ENCODE measurements at places on chromosomes 11 and 22. TPM values are rescaled to one million over a fixed set of nuclear protein-coding genes. Genes with fewer than 3 reads are reported as not detected.

DNA sequence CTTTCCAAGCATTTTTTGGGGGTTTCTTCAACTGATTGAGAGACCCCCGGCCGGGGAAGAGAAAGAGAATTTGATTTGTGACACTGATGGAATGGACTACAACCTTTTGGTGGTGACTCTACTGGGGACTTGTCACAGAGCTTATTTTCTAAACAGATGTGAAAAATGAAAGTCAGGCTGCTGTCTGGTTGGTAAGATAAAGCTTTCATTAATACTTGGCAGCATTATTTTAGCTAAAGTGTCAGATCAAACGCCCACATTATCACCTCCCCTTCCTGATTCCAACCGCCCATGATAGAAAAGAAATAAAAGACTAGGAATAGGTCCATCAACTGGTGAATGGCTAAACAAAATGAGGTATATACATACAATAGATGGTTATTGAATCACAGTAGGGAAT, 45.6 kb upstream of the EHF start:
- no peak for DNase-seq

- DNase-seq, result no peak
These were observed 342 bp downstream of the EFCAB6 start for GRCh38 chr22:43811777-43812148.

DNA sequence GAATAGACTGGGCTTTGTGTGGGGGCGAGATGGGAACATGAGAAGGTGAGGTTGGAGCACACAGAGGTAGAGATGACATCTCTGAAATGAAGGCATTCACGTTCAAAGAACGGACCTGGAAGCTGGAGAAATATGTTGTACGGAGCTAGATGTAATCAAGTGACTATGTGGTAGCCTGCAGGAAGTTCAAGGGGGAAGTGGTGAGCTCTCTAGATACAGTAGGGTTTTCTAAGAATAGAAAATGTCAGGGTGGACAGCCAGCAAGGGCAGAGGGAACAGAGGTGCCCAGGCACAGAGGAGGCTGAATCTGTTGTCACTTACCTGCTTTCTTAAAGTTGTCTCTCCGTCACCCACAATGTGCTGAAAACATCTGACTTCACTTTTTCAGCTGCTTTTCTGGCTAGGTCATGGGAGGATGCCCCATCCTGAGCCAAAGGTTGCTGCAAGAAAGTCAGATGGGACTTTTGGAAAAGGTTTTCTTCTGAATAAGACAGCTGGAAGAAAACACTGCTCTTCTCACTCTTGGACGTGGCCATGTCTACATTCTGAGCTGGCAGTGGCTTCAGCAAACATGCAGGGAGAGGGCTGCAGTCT, 171.5 kb upstream of the B3GAT1 start:
- no peak for DNase-seq

DNA sequence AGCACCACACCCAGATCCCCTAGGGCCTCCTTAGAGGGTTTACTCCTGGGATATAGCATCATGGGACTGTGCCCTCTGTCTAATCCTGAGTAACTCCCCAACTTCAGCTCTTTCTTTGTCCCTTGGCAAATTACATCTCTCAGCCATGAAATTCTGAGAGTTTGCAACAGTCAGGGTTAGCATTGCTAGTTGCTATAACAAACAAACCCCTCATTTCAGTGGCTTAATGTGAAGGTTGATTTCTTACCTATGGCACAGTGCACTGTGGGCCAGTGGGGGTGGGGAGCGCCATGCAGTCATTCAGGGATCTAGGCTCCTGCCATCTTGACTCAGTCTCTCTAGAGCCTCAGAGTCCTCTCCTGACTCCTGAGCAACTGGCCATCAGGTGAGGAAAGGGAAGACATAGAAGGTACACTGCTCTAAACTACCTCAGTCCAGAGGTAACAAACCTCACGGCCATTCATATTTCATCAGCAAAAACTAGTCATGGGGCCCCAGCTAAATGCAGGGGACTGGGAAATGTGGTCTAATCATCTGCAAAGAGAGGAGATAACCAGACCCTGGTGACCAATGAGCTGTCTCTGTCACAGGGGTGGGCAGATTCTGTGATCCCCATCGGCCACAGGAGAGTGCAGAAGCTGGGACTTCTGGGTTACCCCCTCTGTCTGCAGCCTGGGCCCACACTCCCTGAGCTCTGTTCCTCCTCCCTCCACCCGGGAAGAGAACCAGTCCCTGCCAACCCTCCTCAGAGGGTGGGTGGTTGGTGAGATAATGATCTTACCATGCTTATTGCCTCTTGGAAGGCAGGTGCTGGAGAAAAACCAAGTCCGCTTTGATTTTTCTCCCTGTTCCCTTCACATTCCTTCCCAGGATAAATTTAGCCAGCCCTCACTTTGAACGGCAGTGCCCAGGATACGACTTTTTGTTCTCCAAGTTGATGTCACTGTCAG, 17.5 kb downstream of the PRG3 start:
- no peak for DNase-seq

- no peak for DNase-seq
These were observed 135.2 kb downstream of the MAML2 start for GRCh38 chr11:96207459-96208449.

DNA sequence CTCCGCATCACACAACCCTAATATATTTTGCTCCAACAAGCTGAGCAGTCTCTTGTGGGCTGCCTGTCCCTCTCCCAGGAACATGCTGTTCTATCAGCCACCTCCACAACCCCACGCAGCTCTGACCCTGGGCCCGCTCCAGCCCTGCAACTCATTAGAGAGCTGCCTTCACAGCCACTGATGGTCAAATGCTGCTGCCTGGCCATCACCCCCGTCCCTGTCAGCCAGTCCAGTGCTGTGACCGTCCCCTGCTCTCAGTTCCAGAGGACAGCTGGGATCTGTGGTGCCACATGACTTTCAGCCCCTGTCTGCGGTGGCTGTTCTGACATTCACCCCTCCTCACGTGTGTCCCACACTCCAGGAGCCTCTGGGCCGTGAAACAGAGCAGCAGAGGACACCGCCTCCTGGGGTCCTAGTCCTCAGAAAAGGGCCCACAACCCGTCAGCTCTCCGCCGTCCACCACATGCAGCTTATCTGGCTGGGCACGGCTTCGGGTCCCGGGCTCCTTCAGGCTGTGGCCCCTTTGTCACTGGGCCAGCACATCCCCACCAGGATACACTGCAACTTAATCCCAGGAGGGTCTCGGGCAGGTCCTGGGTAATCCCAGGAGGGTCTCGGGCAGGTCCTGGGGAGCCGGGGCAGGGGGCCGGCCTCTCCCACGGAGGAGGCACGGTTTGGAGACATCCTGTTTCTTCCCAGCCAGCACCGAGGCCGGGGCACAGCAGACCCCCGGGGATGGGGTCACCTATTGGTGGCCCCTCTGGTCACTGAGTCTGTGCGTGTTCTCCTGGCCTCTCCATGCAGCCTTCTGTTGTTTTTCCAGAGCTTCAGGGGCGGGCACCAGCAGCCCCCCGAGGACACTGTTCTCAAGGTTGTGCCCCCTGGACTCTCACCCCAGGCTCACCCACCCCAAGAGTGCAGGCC, 15.1 kb downstream of the CRELD2 start:
- DNase-seq, result no peak

DNA sequence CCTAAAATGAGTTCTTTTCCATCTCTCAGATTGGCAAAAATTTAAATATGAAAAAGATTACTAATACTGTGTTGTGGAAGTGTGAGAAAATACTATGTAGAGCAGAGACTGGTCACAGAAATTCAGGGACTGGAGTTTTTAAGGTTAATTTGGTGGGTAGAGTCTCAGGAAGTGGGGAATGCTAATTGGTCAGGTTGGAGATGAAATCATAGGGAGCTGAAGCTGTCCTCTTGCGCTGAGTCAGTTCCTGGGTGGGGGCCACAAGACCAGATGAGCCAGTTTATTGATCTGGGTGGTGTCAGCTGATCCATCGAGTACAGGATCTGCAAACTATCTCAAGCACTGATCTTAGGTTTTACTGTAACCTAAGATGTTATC, 29.4 kb upstream of the TMEM86A start:
- DNase-seq, result no peak

The GVQW3 gene
- 4.5 TPM for total RNA-seq

The GALNT18 gene
- 1.7 TPM for total RNA-seq

The OR6T1 gene
- not detected for total RNA-seq
